Ovary (tissue), 10 donors: ENCODE measurements at places on chromosomes 13 and 19. TPM values are rescaled to one million over a fixed set of nuclear protein-coding genes. Genes with fewer than 3 reads are reported as not detected.

DNA sequence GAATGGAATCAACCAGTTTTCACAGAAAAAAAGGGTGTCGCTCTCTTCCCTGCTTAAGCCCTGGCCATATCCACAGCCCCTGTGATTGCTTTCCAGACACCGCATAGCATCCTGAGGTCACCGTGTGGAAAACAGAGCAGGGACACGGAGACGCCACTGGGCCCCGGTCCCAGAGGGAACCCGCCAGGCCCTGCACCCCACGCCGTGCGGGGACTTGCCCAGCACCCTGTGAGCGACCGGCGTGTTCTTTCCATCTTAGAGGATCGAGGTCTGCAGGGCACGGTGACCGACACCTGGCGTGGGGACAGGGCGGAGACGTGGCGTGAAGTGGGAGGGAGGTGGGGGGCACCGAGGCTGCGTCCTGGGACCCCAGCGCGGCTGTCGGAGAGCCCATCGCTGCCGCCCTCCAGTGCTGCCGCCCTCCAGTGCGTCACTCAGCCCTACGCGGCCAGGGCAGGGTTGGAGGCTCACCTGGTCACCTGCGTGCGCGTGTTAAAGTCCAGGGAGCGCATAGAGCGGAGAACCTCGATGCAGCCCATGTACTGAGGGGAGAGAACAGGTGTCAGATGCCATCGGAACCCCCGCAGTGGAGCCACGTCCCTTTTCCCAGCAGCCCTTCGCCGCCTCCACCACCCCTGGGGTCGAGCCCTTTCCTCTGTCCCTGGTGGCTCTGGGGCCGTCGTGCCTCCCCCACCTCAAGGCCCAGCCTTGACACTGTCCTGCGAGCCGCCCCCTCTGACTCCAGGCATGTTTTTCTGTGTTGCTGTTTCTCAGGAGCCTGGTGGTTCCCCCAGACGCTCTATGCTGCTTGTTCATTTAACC is 20.2 kb downstream of the SHC2 start:
- no peak for DNase-seq

- no peak for DNase-seq
Measured at GRCh38 chr19:1839658-1840540, 8.4 kb downstream of the REXO1 start.

DNA sequence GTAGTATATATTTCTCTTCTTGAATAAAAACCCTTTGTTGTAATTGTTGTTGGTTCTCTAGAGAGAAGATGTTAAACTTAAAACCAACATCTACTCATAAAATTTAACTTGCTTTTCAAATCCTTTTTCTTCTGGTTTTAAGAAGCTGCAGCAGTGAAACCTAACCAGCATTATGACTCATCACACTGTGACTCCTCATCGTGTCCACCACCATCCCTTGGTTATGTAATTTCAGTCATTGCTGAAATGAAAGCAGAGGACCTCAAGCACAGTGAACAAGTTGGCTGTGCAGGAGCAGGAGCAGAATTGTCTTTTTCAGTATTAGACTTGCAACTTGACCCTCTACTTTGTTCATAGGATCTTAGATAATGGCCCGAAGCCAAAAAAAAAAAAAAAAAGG is 64.9 kb upstream of the HTR2A start:
- no peak for DNase-seq

DNA sequence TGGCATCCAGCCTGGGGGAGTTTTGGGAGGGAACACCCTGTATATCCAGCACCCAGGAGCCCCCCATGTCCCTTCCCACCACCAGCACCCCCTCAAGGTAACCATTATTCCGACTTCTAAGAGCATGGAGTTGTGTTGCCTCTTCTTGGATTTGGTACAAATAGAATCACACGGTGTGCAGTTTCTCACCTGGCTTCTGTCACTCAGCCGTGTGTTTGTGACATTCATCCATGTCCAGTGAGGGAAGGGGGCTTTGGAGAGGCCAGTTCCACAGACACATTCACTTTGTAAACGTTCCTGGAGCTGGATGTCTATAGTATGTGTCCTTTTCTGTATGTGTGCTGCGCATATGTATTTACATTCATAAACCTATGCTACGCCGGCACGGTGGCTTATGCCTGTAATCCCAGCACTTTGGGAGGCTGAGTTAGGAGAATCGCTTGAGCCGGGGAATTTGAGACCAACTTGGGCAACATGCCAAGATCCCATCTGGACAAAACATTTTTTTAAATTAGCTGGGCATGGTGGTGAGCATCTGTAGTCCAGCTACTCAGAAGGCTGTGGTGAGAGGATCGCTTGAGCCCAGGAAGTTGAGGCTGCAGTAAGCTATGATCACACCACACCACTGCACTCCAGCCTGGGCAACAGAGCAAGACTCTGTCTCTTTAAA is 36.6 kb downstream of the MYH14 start:
- DNase-seq = no peak

DNA sequence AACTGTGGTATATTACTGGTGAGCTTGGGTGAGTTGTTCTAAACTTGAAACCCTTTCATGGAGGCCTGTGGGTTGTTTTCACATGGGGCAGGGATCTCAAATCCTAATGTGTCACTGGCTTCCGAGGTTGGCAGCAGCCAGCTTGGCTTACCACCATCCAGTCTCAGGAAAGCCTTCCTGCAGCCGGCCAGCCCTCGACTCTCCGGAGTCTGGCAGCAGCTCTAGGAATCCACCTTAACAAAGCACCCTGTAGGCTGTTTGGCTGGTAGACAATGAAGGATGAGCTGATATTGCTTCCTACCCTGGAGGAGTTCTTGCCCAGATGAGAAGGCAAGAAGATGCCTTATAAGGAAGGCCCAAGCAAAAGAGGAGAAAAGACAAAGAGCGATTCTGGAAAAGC is 188.3 kb downstream of the KLF12 start:
- no peak for DNase-seq

- no peak for DNase-seq
Measured at GRCh38 chr13:39641645-39642044, 13.8 kb upstream of the COG6 start.

DNA sequence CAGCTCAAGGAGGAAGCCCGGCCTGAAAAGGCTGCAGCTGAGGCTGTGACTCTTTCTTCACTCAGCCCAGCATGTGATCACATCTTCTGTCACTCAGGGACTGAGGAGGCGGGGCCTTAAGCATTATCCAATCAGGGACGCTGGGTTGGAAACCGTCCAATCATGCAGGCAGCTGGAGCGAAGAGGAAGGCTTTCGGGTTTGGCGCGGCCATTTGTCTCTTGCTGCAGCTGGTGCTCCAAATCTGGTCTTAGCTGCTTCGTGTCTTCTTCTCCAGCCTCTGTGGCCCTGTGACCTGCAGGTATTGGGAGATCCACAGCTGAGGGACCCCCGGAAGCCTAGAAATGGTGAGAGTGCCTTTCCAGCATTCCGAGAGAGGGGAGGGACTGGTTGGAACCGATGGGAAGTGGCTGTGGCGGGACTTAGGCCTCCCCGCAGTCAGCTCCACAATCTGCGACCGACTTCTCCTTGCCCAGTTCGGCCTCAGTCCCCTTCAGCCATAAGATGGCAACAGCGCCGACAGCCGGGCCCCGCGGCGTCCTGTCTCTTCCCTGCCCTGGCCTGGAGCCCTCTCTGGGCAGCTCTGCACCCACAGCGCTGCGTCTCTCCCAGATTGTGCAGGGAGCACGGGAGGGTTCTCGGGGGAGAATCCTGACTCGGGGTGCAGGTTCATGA is at the start of gene ZNF90:
TSS of gene ZNF90 (plus strand) at position 210 of the 673 bp plus-strand sequence. CDS start at position 343, 133 bp downstream.
- peak; percentile 94 for DNase-seq

GRCh38 chr19:45243144-45243732 is 2.0 kb downstream of the EXOC3L2 start:
- DNase-seq = no peak

DNA sequence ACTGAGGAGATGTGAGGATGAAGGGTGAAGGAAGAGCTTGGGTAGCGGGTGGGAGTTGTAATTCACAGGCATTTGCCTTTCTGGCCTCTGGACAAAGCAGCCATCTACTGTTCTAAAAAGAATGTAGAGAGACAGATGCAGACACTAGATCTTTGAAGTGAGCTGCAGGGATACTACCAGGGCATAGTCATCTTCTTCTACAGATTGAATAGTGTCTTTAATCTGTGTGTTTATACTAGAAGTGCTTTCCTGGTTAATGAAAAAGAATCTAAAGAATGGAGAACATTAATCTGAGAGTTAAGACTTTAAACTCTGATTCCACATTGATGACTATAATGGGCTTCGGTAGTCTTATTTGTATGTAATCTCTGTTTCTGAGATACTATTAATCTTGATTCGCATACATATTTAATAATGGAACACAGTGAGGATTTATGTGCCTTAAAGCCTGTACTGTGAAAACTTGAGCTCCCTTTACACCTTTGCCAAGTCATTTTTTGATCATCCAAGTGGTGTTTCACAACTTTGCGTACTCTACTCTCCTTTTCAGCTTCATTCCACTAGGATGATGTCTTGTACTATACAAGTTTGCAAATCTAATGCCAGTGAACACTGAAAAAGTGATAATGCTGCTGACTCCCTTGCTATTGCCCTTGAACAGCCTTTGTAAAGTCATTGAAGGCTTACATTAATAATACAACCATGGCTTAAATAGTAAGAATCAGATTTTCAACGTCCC is 2199.4 kb upstream of the PCDH20 start:
- no peak for DNase-seq

GRCh38 chr13:33202644-33203169 is 82.8 kb downstream of the STARD13 start:
- DNase-seq = no peak

BCL3 gene
- 35.8 TPM for total RNA-seq

DNA sequence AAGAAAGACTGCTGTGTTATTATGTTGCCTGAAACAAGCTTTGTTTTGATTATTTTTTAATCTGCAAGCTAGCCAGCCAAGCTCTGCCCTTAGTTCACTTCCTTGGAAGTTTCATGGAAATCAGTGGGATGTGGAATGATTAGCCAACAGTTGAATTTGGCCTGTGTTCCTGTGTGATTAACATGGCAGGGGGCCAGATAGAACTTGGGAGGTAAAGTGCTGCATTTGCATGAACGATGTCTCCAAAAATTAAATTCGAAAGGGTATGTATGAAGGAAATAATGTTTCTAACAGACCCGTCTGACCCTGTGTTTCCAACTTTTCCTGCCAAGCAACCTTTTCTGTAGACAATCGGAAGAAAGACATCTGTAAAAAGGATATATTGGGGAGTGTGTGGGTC is 32.2 kb downstream of the UFM1 start:
- DNase-seq = peak; percentile 45

GRCh38 chr19:50258918-50259372 is 55.5 kb downstream of the MYH14 start:
- no peak for DNase-seq

- DNase-seq = no peak
Measured at GRCh38 chr19:37329686-37330085, 41.2 kb upstream of the ZNF527 start.

DNA sequence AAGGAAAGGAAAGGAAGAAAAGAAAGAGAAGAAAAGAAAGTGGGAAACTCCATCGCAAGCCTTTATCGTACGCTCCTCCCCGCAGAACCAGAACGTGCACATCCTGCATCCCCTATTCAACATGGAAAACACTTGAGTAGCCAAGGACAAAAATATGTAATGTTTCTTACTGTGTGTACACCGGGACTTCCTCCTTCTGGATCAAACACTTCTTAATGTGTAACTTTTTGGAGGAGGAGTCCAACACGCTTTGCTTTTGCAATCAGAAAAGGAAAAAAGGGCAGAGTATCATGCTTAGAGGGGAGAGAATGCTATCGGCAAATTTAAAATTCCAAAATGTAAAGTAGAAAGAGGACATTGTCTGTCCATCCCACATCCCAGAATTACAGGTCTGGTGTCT is 7.8 kb upstream of the SHFL start:
- no peak for DNase-seq

TUBB4A gene
- 0.96 TPM for total RNA-seq
